Right renal cortex interstitium (tissue), 3 donors: ENCODE measurements at places on chromosomes 2 and 18.

- DNase-seq: no peak
Observed at GRCh38 chr18:74496508-74497323, 553 bp downstream of the CNDP2 start.

DNA sequence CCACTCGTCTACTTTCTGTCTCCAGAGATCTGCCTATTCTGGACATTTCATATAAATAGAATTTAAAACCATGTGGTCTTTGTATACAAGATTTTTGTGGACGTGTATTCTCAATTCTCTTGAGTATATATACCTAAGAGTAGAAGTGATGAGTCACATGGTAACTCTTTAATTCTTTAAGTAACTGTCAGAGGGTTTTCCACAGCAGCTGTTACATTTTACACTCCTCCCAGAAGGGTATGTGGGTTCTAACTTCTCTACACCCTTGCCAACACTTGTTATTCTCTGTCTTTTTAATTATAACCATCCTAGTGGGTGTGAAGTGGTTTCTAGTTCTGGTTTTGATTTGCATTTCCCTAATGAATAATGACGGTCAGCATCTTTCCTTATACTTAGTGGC is 70.9 kb downstream of the MAP3K20 start:
- DNase-seq: no peak

DNA sequence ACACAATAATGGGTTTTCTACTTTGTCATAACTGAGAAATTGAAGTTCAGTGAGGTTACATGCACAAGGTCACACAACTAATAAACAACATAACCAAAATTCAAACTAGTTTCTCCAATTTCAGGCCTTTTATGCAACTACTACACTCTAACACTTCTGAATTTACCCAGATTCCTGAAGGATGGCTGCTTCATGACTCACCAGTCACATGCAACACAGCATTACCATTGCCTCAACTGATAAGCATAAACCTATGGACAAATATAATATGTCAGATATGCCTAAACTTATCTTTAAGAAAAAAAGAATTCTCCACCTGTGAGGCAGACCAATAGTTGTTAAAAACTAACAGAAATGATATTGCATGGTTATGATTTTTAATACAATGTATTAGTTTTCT is 586.5 kb upstream of the SLC8A1 start:
- no peak for DNase-seq

DNA sequence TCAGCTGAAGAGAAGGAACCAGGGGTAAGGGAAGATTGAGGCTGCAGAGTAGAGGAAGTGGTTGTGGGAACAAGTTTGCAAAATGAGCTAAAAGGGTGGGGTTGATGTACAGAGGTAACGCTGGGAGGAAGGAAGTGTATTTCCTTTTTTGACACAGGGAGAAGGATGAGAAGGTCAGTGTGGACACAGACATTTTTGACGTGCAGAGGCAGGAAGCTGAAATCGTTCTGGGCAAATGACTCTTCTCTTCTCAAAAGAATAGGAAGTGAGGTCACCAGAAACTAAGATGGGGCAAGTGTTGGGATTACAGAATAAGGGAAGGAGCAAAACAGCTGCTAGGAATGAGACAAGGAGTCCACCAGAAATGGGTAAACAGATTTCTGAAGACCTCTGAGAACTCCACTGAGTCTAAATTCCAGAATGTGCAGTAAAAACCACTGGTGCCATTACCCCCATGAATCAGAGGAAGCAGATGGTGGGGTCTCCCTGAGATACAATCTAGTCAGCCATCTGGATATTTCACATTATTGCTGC is 20.0 kb upstream of the RNF149 start:
- no peak for DNase-seq

DNA sequence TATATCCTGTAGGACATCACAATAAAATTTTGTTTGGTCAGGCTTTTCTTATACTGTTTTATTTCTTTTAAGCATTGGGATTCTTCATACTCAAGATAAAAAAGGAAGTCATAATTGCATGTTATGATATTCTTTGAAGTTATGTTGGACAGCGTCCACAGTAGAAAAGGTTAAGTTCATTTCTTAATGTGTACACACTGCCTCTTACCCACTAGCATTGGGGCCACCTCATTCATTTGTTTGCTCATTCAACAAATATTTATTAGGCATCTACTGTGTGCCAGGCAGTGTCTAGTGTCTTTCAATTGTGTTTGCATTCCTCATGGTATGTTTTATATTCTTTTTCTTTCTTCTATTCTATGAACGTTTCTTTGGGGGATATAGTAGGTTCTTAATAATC is 70.2 kb downstream of the PTPRM start:
- DNase-seq: no peak
